D721Med (cell line): ENCODE measurements at places on chromosomes 7 and 10.

- DNase-seq: no peak
Measured at GRCh38 chr10:125564570-125564969, 118.4 kb downstream of the TEX36 start.

DNA sequence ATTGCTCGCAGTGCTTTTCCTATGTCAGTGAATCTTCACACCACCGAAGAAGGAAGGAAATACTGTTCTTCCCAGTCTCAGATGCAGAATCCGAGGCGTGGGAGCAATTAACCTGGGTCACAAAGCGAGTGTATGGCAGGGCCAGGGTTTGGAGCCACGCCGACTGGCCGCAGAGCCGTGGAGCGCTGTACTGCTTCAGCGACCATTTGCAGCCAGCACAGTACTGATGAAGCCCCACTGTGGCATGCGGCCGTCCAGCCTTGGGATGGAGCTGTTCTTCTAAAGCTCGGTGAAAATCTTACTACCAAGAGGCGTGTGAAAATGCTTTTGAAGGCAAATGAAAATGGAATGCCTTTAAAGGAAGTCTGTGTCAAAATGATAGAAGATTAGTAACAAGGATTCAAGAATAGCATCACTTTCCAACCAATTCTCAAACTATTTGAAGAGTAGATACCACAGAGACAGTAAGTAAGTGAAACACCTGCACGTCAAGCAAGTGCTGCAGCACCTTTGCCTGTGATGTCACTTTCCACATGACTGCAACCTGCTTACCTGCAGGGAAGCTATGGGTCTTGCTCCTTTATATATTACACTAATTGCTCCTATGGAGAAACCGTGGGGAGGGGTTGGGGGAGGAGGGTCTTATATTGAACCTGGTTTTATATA is 4.9 kb downstream of the PPP2R2D start:
- no peak for DNase-seq

DNA sequence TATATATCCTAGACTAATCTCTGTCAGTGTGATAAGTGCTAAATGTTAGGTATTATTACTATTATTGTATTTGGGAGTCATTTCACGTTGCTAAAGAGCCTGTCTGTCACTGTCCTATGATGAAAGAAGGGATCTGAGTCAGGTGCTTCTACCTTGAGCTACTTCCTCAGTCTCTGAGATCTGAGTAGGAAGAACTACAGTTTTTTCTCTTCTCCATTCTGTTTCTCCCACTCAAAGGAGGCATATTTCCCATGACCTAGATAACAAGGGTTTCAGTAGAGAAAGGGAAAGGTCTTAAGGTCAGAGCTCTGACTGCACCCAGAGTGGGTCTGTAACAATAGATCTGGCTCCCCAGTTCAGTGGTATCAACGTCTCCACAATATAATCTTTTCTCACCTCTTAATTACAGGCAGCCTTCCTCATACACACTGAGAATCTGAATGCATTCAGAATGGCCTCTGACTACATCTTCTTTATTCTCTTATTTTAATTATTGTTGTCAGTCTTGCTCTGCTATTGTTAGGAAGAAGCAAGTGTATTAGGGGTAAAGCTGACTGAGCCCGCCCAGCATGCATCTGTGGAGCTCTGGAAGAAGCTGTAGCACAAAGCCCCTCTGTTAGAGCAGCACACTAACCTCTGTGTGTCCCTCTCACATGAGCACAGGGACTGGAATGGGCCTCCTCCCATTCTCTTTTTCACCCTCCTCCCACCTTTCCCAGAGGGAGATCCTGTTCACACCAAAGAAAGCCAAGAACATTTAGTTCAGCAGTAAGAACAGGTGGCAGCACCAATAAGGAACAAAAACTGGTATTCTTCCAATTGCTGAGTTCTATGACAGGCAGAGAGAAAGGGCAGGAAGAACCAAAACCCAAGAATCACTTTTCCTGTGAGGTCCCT is 38.1 kb downstream of the USP54 start:
- DNase-seq: no peak

- no peak for DNase-seq
Measured at GRCh38 chr10:27805180-27805579, 59.6 kb upstream of the MKX start.

DNA sequence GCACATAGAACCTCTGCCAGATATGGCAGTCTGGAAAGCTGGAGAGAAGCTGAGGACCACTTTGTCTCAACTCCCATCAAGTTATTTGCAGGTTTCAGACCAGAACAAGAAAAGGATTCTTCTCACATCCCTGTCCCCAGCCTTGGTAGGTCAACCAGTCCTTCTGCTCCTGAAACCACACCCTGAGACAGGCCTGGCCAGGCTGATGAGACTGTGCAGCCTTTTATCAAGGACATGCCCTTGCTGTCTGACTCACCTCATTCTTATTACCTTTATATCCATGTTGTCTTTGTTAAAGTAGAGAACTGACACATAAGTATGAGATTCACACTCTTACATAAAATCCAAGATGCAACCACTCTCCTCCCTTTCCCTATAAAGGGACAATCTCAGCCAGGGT is 354.9 kb downstream of the PLXNA4 start:
- no peak for DNase-seq

DNA sequence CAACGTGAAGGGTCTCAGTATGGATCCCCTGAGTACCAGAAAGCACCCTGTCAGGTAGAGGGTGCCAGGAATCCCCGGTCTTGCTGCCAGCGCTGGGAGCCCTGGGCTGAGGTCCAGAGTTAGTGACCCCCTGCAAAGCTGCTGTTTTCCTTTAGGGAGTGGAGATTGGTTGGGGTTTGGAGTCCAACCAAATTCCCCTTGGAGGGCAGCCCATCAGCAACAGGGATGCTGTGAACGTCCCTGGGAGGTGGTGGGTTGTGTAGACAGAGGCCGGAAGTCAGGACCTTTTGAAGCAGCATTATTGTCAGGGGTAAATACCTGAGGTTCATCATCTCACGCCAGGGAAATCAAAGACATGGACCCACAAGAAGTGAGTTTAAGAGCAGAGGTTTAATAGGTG is 104.2 kb downstream of the COL26A1 start:
- DNase-seq: no peak

DNA sequence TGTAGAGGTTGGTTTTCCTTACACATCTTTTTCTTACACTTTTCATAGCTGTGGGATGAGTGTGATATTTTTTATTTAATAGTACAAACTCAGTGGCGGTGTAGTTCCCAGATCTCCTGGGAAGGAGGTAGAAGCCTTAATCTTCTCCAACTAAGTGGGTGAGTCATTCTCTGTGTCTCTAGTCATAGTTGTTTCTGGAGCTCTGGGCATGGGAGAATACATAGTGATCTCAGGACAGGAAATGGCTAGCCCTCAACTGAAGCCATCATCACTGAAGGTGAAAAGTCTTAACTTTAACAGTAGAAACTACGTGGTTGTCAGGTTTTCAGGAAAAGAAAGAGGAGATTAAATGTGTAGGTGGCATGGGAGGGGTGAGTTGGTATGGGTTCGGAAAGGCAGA is 319.4 kb upstream of the FZD8 start:
- DNase-seq: no peak

DNA sequence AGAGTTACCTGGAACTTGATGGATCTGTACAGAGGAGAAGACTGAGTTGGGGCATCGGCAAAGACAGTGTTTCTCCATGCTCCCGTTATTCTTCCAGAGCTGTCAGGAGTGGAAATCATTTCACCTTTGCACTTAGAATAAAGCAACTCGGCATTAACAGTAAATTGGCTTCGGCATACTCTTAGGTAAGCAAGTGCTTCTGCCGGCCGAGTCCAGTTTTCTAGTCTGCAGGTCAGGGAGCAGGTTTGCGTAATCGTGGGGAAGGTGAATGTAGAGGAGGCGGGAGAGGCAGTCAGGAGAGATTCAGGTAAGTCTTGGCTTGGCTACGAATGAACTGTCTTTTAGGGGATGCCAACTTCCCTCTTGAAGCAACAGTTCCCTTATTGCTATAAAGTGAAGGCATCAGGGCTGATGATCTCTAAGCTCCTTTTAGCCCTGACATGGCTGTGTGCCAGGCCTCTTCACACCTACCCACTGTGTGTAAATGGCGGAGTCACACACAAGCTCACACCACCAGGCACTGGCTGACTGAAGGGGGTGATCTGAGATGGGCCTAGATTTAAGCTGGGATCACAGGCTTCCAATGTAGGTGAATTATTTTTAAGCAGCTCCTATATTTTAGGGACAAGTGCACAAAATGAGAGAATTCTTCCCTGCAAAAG is 127.1 kb downstream of the GATA3 start:
- no peak for DNase-seq

DNA sequence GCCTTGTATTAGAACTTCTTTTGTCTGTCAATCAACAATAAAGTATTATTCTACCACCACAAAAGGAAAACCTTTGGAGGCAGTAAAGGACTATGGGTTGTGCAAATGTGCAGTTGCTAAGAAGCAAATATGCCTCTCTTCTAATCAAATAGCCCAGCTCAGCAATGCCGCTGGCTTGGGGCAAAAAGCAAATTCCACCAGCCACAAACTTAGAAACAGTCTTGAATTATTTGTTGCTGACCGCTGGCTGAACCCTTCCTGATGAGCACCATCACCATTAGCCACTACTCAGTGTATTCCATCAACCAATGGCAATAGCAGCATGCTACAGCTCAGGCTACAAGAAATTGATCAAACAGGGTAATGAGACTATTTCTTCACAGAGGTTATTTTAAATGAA is 51.0 kb downstream of the SKAP2 start:
- no peak for DNase-seq

- no peak for DNase-seq
Measured at GRCh38 chr7:88184848-88185304, 35.0 kb downstream of the SRI start.

- DNase-seq: no peak
Measured at GRCh38 chr7:52502281-52502680, 533.2 kb upstream of the POM121L12 start.

DNA sequence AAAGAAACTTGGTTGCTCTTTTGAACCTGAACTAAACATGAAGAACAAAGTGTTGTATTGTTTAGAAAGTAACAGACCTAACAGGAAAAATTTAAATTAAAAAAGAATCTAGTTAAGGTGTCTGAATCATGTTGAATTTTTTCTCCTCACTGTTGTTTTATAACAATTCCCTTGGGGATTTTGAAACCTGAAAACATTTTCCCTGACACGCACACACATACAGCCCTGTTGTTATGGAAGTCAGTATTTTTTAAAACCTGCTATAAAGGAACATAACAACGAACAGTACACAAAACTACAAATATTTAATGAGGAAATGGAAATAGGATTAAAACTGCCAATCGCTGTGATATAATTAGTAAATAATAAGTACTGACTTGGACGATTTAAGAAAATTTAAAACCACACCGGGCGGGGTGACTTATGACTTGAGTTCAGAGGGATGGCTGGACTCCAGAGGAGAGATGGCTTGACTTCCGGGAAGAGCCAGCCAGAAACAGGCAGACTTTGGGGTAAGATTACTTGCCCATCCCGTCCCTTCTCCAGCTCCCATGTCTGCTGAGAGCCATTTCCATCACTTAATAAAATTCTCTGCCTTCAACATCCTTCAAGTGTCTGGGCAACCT is 16.2 kb upstream of the SPOCK2 start:
- no peak for DNase-seq

DNA sequence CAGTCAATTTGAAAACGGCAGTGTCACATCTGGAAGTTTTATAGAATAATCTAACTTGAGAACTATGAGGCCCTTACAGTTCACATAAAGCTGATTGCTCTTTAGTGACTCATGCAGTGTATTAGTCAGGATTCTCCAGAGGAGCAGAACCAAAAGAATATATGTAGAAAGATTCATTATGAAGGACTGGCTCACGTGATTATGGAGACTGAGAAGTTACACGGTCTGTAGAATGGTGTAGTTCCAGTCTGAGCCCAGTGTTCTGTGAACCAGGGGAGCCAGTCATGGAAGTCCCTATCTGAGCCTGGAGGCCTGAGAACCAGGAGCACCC is 21.5 kb downstream of the RBM33 start:
- no peak for DNase-seq

GRCh38 chr7:105707967-105708762 is 126.9 kb upstream of the EFCAB10 start:
- no peak for DNase-seq

- no peak for DNase-seq
Measured at GRCh38 chr10:126738001-126738400, 67.5 kb upstream of the C10orf90 start.

DNA sequence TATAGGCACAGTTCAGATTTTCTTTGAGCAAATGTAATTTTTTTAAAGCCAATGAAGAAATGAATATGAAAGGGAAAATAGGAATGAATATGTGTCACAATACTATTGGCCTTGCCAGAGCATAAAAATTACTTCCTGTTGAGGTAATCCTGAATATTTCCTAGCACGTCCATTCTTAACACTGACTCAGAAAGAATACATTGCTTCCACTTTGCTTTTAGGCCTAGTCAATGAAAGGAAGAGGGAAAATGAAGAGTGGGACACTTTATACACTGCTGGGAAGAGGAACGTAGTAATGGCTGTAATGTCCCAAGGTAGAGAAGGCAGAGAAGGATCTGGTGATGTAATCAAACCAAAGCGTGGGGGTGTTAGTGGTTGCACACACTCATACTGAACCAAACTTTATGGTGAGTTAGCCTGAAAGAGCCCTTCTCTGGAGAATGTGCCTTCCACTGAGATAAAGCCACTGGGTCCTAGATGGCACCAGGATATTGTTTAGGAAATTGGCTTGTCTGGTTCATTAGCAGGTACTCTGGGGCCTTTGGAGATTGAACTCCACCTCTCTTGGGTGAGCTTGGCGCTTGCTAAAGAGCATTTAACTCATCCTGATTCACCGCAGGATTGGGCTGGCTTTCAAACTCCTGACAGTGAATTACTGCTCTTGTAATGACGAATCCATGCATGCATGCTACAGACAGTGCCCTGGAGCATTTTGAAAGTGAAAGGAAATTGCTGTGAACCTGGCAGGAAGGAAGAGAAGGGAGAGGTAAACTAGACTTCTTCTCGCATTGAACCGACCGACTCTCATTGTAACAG is 254.9 kb downstream of the KIAA1217 start:
- DNase-seq: no peak

DNA sequence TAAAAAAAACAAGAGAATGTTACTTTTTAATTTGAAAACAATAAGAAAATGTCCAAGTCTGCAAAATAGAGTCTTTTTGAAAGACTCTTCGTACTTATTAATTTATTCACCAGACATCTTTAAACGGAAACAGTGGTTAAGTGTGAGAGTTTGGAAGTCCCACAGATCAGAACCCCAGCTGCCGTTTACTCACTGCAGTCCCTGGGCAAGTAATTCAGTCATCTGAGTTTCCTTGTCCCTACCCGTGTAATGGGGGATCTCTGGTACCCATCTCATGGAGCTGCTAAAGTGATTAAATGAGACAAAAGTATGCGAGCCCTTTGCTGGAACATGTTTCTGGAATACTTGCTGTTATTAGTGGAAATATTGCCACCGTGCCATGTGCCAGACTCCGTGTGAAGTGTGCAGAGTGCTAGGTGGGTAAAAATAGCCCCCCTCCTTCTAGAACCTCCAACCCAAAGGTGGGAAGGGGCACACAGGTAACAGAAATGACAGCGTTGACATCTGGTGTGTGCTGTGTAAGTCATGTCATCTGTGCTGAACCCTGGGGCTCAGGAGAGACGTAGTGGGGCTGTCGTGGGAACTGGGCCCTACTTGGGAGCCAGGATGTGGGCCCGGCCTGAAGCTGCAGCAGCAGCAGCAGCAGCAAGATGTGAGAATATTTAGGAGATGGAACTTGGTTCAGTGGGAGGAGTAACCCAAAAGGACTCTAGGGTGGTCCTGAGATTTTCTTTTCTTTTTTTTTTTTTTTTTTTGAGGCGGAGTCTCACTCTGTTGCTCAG is 140.5 kb downstream of the CUX1 start:
- no peak for DNase-seq
